ENCODE measurements at places on chromosomes 2 and 18.

GRCh38 chr18:4125224-4125623 lies 329.9 kb downstream of the DLGAP1 start:
- DNase-seq, result no peak

GRCh38 chr18:36828157-36828629 lies 609 bp downstream of the TPGS2 start:
- DNase-seq, result no peak

DNA sequence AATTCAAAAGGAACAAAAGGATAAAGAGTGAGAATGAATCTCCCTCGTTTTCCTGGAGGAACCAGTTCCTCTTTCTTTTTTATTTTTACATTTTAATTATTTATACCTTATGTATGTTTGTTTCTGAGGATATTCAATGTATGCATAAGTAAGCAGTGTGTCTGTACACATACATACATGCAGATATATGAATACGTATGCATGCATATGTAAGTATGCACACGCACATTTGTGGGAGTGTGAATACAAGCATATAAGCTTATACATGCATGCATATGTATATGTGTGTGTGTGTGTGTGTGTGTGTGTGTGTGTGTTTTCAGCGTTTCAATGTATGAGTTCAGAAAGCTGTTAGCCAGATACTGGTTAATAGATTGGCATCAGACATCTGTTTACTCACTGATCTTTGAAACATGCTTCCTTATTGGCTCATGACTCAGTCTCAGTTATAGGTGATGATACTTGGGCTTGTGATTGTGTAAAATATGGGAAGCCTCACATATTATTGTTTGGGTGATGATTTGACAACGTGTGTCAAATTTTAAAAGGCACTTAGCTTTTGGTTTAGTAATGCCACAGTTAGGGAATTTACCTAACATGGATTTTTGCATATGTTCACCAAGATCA lies 279.7 kb upstream of the TRIB2 start:
- no peak for DNase-seq

- DNase-seq, result no peak
Measured at GRCh38 chr2:71778936-71779773, 325.8 kb downstream of the DYSF start.

DNA sequence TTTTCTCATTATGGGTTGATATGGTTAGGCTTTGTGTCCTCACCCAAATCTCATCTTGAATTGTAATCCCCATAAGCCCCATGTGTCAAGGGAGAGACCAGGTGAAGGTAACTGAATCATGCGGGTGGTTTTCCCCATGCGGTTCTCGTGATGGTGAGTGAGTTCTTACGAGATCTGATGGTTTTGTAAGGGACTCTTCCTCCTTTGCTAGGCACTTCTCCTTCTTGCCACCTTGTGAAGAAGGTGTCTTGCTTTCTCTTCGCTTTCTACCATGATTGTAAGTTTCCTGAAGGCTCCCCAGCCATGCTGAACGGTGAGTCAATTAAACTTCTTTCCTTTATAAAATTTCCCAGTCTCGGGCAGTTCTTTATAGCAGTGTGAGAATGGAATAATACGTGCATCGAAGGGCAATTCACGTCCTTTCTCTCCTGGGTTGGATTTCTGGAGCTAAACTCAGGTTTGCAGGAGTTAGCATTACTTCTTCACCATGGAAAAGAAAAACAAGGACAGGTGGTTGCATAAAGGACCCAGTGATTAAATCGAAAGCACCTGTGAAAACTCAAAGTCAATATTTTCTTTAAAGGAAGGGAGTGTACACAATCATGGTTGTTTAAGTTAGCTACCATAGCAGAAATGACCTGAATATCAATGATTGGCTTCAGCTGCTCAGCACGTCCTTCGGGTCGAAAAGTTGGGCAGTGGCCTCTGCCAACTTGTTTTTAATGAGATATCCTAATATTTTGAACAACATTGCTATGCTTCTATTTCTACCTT lies 54.1 kb downstream of the CDC42EP3 start:
- no peak for DNase-seq

GRCh38 chr2:57842531-57842930 lies 204.1 kb upstream of the VRK2 start:
- DNase-seq, result no peak

- DNase-seq, result no peak
Measured at GRCh38 chr2:85096616-85097015, 36.6 kb upstream of the TCF7L1 start.

DNA sequence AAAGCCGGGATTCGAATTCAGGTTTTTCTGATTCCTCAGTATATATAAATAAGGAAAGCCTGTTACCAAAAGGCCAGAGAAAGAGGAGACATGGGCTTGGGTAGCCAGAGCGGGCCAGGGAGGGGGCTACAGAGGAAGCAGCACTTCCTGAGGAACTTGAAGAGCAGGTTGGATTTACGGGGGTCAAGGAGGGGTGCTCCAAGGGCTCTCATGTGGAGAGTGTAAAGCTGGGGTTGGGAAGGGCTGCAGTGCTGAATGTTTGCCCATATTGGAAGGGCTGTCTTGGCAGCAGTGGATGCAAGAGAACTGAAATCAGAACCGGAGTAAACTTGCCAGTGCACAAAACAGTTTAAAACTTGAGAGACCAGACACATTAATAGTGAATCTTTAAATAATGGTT lies 511.5 kb downstream of the CNTNAP5 start:
- no peak for DNase-seq

- no peak for DNase-seq
Measured at GRCh38 chr18:67232406-67232805, 284.1 kb downstream of the DSEL start.

Data from omental fat pad (tissue), 4 donors.